T-helper 2 cell treated with Interferon-gamma antibody and Interleukin-4, amounts not matched to agents 5 μg/mL and 100 μg/mL, for 36 hours (primary cell): ENCODE measurements at places on chromosomes 7 and 10.

DNA sequence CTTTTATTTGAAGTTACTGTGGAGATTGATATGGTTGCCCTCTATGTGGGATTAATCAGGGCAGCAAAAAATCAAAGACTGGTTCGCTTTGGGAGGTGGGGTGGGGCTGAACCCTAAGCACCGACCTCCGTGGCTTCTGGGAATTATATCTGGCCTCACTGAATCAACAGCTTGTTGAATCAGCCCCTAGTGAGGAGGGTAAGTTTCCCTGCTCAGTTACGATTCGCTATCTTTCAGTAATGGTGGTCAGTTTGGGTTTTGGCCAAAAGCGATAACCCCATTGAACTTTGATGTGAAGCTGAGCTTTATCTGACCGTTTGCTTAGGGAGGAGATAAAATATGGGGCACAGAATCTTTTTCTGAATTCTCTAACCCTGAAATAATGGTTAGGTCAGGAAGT lies 16.6 kb upstream of the ARPC1A start:
- DNase-seq: no peak
- peaks cover 8% of the 10 kb centered on the region for H3K4me1 ChIP-seq
- H3K36me3 ChIP-seq: no peaks in the 10 kb centered on the region
- H3K27me3 ChIP-seq: peaks cover 2% of the 10 kb centered on the region
- H3K4me3 ChIP-seq: no peak overlapping the region

DNA sequence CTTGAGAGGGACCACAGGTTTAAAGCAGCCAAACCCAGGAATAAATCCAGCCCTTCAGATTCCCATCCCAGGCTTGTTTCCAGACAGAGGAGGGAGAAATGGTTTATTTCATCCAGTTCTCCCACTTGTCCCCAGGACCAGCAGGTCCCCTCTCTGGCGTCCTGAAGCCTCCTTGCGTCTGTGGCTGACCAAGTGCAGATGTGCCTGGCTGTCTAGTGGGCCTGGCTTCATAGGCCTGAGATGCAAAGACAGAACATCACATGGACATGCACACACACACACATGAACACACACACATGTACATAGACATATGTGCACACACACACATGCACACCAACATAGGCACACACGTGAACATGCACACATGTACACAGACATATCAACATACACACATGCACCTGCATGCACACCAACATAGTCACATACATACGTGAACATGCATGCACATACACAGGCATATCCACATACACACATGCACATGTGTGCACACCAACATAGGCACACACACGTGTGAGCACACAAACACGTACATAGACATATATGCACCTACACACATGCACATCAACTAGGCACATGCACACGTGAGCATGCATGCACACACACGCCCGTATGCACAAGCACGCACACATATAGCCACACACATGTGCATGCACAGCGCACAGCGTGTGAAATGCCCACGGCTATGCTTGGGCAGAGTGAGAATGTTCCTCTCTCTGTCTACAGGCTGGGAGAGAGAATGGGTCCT lies 10.7 kb downstream of the FOXL3 start:
- no peak for DNase-seq
- no peaks in the 10 kb centered on the region for H3K36me3 ChIP-seq
- H3K27ac ChIP-seq: no peak overlapping the region
- H3K4me1 ChIP-seq: no peaks in the 10 kb centered on the region
- no peak overlapping the region for H3K4me3 ChIP-seq

DNA sequence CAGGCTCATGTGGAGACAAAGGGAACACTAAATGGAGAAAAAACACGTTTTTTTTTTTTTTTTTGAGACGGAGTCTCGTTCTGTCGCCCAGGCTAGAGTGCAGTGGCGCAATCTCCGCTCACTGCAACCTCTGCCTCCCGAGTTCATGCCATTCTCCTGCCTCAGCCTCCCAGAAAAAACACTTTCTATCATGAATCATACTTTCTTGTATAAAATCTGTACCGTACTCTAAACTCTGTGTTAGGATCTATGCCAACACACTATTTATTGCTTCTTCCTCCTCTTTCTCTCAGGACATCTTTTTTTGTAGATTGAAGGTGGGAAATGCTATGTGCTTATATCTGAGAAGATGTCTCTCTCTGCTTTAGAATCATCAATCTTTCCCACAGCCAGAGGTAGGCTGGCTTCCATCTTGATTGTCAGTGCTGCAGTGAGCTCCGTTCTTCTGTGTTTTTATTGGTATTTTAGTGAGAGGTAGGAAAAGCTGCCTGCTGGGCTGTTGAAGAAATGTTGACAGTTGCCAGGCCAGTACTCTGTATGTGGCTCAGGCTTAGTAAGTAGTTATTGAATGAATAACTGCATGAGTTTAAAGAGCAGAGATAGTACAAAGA lies 101.1 kb downstream of the GPR85 start:
- no peaks in the 10 kb centered on the region for H3K4me1 ChIP-seq
- H3K4me3 ChIP-seq: no peak overlapping the region
- H3K36me3 ChIP-seq: no peaks in the 10 kb centered on the region
- H3K27ac ChIP-seq: no peak overlapping the region
- no peak for DNase-seq

DNA sequence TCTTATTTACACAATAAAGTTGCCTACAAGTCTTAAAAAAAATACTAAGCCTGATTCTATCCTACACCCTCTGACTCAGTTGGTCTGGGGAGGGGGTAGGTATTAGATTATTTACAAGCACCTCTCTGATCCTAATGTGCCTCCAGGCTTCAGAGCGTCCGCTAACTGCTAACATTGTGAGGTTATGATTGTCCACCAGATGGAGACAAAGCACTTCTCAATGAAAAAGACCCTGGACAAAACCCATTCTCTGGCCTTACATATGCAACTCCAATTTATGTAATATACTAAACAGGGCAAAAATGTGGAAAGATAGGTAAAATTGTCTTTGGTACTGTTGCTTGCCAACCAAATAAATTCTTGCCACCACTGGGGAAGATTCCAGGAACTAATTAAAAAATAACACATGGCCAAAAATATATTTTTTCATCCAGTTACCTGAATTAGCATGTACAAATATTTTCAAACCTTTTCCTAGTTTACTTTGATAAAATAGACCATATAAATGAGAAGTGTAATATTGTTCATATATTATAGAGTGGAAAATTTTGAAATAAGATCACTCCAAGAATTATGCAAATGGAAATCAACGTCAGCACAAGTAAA lies 92.4 kb downstream of the KIF20B start:
- no peak overlapping the region for H3K4me3 ChIP-seq
- H3K27me3 ChIP-seq: peaks cover 6% of the 10 kb centered on the region
- no peak overlapping the region for H3K27ac ChIP-seq
- DNase-seq: no peak
- H3K36me3 ChIP-seq: no peaks in the 10 kb centered on the region

DNA sequence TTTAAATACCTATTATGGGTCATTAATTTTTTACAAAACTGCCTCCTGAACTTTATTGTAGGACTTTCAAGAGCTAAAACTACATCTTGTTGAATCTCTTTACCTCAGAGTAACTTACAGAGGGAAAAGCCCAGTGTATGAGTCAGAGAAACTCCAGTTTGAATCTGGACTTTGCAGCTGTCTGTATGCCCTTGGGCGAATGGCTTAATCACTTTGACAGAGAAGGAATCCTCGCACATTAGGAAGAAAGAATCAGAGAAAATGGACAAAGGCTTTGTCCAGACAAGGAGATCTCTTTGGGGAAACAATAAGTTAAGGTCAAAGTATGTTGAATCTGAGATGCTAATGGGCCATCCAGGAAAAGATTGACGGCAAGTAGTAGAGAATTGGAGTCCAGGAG lies 484.2 kb upstream of the CELF2 start:
- no peak for DNase-seq
- H3K27ac ChIP-seq: no peak overlapping the region
- no peaks in the 10 kb centered on the region for H3K4me1 ChIP-seq
- no peaks in the 10 kb centered on the region for H3K36me3 ChIP-seq
